ENCODE measurements at places on chromosomes 12 and 14.

DNA sequence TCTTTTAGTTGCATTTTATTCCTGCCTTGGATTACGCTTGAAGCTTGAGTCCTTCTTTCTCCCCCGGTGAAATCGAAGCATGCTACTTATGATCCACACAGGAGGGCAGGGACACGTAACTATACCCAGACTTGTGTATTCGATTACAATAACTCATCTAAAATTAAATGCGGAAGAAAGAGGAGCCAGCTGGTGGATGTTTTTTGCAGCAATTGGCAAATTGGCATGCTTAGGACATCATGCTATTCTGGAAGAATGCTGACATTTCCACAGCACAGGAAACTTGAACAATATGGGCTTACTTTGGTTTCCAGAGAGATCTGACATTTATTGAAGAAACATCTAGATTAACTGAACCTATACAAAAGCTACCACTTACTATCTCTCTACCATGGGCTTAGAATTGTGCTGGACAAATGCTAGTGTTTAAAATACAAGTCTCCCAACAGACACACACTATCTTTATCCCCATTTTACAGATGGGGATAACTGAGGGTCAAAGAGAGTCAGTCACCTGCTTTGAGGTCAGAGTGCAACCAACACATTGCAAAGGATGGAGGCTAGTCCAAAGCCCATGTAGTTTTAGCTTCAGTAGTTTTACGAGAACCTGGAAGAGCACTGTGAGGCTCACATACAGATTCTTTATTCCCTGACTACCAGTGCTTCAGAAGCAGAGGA, 36.3 kb downstream of the LGMN start:
- no peak for DNase-seq

GRCh38 chr12:116266631-116267349, 10.7 kb downstream of the MED13L start:
- DNase-seq = no peak

- no peak for DNase-seq
Observed at GRCh38 chr12:123152833-123153232, 1.9 kb upstream of the PITPNM2 start.

DNA sequence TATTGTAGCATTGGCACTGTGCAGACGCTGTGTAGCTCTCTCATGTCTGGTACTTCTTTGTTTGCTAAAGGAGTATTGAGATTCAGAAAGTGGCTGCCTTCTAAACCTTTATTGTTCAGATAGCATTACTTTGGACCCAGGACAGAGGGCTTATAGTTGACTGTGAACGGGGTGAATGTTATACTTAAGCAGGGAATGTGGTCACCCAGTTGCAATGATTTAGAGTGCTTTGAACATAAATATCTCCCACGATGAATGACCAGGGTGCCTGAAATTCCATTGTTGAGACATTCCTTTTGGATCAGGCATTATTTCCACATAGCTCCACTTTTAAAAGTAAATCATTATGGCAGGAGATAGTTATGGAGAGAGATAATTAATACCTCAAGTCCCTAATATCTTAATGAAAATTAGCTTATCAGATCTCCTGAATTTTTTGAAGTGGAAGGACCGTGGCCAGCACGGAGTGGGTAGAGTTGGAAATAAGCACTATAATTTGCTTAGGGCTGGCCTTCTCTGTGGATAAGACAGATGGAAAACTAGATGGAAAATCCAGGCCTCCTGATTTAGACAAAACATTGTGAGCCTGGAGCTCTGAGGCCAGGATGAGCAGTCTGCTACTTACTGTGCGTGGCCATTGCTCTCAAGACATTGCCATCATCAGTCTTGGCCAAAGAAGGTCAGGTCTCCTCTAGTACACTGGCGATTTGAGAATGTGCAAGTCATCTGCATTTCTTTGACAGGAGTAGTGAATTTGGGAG, 114.5 kb downstream of the ETV6 start:
- DNase-seq = no peak

DNA sequence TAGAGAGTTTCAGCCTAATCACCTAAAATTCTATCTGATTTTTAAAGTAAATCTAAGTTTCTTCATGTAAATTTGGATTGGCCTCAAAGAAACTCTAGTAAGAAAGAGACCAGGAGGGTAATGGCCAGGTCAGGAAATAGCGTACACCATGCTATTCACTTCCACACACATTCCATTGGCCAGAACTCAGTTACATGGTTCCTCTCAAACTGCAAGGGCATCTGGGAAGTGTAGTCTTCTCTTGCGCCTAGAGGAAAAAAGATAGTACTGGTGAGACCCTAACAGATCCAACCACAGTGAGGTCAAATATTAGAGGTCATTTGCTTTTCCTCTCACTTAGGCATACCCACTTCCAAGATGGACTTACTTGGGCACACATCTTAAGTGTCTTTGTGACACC, 39.1 kb downstream of the MBIP start:
- no peak for DNase-seq

GRCh38 chr12:99476956-99477355, 170.6 kb upstream of the GARIN6 start:
- no peak for DNase-seq

GRCh38 chr12:56104109-56104814, at the start of gene PA2G4:
PA2G4 (plus strand) TSS chr12:56104559; CDS start chr12:56104738, 179 bp downstream.
- peak; percentile 99 for DNase-seq

DNA sequence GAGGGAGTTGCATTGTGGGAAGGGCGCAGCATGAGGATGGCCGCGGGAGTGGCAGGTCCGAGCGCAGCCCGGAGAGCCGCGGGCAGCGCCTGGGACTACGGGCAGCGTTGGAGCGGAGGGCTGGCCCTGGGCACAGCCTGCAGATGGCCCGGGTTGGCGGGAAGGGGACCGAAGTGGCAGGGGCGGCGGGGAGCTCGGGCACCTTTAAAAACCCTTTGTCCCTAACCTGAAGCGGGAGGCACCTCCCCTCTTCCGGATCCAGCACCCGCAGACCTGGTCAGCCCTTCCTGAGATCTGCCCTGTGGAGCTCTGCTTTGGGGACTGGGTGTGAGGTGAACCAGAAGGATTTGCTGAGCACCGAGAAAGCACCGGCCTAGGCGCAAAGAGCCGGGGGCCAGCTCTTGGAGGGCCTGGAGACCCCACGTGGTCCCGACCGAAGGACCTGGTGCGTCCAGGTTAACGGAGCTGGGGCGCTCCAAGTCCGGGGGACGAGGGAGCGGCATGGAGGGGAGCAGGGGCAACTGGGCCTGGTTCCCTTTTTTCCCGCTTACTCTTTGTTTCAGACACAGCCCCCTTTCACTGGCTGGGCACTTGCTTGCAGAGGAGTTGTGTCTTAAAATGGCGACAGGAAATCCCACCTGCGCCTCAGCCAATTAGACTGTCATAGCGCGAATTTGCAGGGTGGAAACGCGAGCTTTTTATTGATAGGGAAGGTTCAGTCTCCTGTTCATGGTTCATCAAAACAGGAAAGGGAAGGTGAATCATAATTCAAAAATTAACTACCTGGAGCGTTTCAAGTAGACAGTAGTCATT, 792 bp upstream of the SLC38A1 start:
- peak; percentile 91 for DNase-seq

DNA sequence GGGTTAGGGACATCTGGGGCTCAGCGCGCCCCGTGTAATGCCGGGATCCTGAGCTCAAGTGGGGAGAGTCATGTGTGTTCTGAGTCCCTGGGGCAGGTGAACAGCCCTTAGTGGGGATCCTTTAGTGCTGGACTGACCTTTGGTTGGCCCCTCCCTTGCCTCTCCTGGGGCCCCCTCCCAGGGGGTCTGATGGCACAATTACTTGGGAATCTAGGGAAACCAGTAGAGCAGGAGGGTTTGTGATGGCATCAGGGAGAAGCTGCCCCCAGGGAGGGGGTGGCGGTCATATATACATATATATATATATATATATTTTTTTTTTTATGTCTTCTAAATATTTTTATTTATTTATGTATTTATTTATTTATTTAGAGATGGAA, at the start of gene MORN3:
Gene MORN3 (minus strand): TSS at position 134 of the 380 bp plus-strand sequence. CDS start 171 bp downstream, outside the sequence.
- DNase-seq = no peak

DNA sequence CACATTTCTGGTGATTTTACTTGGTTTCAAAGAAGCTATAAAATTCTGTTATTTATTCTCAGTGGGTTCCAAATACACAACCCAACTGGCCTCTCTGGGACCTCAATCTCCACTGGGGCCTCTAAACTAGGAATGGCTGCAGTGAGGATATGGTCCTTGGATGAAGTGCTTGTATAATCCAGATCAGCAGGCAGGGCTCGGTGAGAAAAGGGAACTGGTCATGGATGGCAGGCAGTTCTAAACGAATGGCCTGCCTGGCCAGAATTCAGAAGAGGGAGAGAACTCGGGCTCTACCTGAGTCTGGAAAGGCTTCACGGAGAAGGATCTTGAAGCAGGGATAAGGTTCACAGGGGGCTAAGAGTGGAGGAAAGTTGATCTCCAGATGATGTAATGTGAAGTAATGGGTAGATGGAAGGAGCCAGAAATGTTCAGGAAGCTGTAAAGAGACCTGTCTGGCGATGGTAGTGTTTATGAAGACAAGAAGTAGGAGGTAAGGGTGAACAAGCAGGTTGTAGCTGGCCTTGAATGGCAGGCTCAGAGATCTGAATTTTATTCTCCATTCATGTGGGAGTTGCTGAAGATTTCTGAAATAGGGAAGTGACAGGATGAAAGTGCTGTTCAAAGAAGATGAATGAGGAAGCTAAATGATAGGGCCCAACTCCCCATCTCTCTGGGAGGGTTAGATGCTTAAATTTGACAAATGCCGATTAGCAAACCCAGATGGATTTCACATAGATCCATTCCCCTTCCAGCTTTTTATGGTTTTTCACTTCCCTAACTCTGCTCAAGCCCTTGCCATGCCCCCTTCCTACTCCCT, 31.5 kb upstream of the ANO6 start:
- no peak for DNase-seq

DNA sequence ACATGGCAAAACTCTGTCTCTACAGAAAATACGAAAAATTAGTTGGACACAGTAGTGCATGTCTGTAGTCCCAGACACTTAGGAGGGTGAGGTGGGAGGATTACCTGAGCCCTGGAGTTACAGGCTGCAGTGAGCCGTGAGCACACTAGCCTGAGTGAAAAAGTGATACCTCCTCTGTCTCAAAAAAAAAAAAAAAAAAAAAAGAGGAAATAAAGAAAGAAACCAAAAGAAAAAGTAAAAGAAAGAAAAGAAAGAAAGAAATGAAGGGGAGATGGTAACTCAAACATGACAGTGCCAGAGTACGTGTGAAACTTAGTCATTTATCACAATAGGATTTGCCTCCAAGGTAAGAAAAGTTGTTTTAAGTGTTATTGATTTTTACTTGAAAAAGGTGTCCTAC, 407.0 kb upstream of the MGAT4C start:
- DNase-seq = no peak

DNA sequence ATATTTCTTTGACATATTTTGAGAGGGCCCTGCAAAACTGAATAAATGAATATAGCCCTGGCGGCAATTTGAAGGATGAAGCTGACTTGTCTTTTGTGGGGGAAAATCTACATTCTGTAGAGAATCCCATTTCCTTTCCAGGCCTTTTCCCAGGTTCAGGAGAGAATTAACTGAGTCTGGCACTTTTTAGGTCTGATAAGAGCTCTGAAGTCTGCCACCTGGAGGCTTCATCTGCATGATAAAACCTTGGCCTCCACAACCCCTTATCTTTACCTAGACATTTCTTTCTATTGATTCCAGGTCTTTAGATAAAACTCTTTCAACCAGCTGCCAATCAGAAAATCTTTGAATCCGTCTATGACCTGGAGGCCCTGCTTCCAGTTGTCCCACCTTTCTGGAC, 299.4 kb downstream of the ETNK1 start:
- DNase-seq = no peak

DNA sequence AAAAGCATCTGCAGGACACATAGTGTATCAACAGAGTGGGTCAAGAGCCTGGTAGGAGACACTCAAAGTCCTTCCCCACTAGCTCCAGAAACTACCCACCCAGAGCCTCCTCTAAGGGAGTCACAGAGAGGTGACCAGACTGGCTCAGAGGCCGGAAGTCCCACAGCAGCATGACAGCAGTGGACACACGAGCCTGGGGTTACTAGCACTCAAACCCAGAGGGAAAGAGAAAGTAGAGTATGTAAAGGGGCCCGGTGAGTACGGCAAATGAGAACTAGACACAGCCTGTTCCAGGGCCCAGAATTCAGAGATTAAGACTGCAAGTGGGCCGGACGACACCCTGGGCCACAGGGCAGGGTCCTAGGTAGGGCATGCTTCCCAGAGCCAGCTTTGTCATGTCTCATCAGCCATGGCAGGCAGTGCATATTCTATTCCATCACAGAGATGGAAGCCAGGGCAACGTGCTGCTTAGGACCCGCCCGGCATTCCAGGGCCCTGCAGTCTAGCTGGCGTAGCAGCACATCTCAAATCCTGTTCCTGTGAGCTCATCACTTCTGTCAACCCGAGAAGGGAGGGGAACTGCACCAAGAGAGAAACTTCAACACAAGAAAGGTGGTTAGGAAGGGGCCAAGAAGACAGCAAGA, 4.2 kb downstream of the IFFO1 start:
- no peak for DNase-seq

GRCh38 chr14:61434311-61434710, 112.9 kb downstream of the PRKCH start:
- DNase-seq = no peak

DNA sequence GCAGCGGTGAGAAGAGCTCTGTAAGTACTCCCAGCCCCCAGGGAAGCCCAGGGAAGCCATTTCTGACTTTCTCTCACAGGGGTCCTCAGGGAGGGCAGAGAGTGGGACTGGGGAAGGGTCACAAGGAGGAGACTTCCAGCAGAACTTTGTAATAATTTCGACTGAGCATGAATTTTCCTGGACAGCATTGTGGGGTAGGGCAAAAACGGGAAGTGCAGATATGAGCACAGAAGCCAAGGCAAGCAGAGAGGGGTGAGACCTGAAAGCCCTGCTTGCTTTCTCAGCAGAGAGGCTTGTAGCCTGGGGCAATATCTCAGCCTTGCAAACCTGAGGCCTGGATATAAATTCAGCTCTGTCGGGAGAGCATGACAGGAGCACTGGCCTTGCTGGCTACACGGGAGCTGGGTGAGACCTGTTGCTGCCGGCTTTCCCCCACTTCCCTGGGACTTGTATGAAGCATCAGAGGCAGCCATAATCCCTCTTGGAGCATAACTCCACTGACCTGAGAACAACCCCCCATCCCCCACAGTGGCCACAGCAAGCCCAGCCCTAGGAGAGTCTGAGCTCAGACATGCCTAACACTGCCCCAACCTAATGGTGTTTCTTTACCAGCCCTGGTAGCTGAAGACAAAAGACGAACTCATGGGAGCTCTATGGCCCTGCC, 9.8 kb upstream of the IQSEC3 start:
- DNase-seq = no peak

Data from OCI-LY7 (cell line).